ENCODE measurements at places on chromosomes 16 and 17. TPM values are rescaled to one million over a fixed set of nuclear protein-coding genes. Genes with fewer than 3 reads are reported as not detected.

TOM1L2 gene
- total RNA-seq = 226 TPM

DRC3 gene
- total RNA-seq = 3.1 TPM

GLG1 gene
- total RNA-seq = 157 TPM

HEATR9 gene
- total RNA-seq = not detected

RNF222 gene
- total RNA-seq = not detected

ATP1B2 gene
- 287 TPM for total RNA-seq

CCL2 gene
- total RNA-seq = 3.9 TPM

TMIGD1 gene
- not detected for total RNA-seq

PMFBP1 gene
- 1.4 TPM for total RNA-seq

Data from dorsolateral prefrontal cortex (tissue), 122 donors.